Stimulated activated CD8-positive, alpha-beta memory T cell treated with anti-CD3 and anti-CD28 coated beads, Interleukin-4, amount 100 ng/mL, for 1 hour (primary cell): ENCODE measurements at places on chromosomes 13 and 19.

DNA sequence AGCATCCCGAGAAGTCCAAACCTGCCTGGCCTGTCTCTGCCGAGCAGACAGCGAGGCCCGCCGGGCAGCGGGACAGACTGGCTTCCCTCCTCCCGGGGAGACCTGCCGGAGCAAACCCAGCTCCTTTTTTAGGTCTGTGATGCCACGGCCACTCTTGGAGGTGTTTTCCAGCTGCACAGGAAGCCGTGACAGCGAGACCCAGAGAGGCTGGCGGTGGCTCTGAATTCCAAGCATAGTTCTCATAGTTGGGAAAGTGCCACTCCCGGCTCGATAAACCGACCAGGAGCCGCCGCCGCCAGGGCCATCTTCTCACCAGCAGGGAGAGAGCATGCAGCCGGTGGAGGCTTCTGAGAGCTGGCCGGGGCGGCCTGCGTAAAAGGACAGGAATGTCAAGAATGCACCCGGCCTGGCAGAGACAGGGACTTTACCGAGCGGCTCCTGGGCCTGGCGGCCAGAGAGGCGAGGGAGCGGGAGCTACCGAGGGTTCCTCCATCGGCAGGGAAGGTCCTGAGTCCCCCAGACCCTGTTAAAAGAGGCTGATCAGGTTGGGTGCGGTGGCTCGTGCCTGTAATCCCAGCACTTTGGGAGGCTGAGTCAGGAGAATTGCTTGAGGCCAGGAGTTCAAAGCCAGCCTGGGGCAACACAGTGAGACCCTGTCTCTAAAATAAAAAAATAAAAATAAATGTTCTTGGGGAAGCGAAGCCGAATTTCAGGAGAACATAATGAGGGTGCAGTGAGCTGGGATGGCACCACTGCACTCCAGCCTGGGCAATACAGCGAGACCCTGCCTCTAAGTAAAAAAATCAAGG is 64.9 kb downstream of the GADD45B start:
- no peak for DNase-seq

DNA sequence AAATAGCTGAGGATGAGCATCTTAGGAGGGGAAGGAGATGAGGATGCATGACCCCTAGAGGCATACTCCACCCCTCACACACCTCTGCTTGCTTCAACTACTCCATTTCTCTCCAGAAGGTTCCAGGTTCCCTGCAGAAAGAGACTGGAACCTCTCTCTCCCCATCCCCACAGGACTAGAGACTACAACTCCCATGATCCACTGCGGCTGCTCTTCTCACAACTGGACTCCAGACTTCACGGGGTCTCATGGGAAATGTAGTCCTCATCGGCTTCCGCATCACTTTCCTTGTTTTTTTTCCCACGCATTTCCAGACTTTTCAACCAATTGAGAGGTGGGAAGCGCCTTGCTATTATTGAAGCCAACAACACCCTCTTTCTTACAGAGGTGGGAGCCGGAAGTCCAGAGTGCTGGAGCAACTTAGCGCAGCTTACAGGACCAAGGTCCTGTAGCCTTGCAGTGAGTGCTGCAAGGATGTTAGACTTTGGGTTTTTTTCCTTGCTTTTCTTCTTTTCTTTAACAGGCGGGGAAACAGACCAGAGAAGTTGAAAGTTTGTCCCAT is 13.9 kb upstream of the CACNG6 start:
- DNase-seq, result peak; percentile 42

DNA sequence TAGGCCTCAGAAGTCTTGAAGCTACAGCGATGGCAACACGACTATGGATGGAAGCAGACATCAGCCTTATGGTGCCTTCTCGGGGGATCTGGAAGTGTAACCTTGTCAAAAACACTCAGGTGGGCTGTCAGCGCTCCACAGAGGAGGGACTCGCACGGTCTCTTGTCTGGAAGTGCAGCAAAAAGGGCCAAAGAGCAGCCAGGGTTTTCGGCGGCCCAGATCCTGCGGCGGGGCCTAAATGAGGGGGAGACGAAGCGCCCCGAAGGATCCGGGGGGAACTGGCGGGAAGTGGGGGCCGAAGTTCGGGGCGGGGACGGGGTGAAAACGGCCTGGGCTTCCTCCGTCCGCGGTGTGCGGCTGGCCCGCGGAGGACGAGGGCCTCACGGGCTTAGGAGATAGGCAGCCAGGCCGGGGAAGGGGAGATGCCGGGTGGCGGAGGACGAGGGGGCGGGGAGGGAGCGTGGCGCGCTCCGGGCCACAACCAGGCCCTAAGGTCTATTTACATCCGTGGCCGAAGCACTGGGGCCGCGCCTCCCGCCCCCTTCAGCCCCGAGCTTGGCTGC is 637 bp downstream of the RANBP3 start:
- no peak for DNase-seq

DNA sequence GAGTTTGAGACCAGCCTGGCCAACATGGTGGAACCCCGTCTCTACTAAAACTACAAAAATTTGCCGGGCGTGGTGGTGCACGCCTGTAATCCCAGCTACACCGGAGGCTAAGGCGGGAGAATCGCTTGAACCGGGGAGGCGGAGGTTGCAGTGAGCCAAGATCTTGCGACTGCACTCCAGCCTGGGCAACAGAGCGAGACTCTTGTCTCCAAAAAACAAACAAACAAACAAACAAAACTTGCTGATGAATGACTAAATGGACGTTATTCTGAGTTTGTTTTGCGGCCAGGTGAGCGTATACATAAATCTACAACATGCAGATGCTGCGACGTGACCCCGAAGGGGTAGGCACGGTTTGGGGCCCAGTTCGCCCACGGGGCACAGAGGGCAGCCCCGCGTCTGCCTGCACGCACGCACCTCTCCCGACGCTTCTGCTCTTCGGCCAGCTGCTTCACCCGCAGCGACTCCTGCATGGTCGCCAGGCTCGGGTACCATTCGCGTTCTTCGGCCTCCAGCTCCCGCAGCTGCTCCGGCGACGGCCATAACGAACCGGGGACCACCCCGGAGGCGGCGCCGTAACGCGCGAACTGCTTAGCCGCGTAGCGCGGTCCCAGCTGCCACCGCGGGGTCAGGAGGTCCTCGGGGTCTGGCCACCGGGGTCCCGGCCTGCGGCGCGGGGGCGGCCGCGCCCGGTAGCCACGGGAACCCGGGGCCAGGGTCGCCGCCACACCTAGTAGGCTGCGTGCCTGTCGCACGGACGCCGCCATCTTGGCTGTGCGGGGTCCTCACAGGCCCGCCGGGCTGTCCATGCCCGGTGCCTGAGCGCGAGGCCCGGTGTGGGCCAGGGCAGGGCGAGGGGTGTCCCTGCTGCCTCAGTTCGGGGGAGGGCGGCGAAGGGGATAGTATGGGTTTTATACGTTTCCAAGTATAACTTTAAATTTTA is at the start of gene GADD45GIP1:
TSS of gene GADD45GIP1 (minus strand) at position 778 of the 943 bp plus-strand sequence. CDS start at position 767, 11 bp downstream.
- peak; percentile 53 for DNase-seq

DNA sequence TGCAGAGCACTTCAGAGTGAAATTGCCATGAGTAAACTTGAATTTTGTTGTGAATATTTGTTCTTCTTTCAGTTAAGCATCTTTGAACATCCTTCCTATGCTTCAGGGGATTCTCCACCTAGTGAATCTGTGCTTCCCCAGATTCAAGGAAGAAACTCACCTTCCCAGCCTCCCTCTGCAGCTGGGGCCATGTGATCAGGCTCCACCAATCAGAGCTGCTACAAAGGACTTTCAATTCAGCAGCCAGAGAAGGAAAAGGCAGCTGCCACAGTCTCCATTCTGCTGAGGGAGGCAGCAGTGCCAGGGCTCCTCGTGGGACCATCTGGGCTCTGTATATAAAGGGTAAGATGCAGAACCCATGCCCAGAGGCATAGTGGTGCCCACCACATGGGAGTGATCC is 89.7 kb upstream of the SIAH3 start:
- DNase-seq, result no peak

- DNase-seq, result no peak
Measured at GRCh38 chr19:37537391-37537947, 30.7 kb downstream of the ZNF793 start.

GRCh38 chr13:33153421-33154404 is 131.8 kb downstream of the STARD13 start:
- DNase-seq, result no peak

GRCh38 chr19:5235458-5236219 is 105.0 kb downstream of the PTPRS start:
- no peak for DNase-seq

DNA sequence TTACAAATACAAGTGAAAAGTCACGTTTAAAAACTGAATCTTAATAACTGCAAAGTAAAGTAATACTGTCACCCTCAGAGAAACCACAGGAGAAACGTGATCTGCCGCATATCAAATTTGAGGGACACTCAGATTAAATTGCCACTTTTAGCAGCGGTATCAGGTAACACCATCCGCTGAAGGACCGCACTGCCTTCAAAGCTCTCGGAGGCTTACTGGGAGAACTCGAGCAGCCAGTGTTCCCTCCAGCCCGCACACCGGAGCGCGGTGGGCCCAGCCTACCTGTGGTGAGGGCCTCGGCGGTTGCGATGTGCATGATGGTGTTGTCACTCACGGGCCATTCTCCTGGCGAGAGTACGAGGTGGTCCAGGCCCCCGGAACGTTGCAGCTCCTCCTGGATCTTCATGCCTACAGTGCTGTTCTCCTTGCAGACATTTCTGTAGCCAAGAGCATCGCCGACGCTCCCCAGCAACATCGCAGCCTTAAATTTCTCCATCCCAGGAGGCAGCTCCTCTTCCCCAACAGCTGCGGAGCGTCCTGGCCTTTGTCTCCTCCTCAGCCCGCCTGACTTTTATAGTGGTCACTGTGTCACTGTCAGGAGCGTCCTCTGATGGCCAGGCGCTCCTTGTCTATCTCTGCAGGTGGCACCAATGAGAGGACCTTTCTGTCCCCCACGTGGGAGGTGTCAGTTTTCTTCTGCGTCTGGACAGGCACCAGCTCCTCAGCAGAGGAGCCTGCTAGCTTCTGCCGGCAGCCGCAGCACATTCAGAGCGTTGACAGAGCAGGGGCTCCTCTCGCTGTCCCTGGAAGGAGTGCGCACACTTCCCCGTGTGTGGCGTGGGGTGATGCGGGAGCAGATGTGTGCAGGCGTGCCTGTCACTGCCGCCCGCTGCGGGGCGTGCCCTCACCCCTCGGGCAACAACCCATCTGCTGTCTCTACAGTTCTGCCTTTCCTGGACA is at the start of gene ADPRHL1:
TSS of gene ADPRHL1 (minus strand) at position 547 of the 960 bp plus-strand sequence. CDS start at position 496, 51 bp downstream.
- DNase-seq, result no peak

DNA sequence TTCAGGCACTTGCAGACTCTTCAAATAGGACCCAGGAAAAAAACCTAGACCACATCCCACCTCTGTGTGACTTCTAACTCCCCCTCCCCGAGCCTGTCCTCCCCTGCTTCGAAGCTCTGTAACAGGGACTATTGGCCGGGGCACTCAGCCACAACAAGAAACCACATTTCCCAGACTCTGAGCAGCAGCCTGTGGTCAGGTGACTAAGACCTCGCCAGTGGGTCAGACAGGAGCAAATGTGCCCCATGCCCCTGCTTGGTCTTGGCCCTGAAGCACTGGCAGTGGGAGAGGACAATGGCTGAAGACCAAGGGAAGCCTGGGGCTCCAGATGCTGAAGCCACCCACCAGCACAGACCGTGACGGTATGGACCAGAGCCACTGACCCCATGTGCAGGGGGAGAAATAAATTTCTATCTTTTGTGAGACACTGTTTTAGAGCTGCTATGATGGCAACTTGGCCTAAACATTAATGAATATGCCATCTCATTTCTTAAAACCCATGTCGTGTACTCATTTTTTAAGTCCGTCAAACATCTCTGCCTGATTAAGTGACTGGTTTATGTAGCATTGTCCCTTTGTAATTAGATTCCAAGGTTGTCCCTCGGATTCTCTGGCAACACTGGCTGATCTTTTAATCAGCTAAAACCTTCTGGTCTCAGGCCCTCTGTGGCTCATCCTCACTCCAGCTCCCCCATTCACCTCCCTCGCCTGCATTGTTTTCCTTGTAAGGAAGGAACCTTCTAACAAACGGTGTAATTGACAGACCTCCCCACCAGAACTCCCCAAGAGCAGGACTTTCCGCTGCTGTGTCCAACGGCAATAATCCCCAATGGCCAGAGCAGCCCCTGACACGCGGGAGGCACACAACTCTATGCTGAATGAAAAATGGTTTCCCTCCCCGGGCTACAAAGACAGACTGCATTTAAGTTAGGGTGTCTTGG is 98.4 kb downstream of the STK24 start:
- no peak for DNase-seq

DNA sequence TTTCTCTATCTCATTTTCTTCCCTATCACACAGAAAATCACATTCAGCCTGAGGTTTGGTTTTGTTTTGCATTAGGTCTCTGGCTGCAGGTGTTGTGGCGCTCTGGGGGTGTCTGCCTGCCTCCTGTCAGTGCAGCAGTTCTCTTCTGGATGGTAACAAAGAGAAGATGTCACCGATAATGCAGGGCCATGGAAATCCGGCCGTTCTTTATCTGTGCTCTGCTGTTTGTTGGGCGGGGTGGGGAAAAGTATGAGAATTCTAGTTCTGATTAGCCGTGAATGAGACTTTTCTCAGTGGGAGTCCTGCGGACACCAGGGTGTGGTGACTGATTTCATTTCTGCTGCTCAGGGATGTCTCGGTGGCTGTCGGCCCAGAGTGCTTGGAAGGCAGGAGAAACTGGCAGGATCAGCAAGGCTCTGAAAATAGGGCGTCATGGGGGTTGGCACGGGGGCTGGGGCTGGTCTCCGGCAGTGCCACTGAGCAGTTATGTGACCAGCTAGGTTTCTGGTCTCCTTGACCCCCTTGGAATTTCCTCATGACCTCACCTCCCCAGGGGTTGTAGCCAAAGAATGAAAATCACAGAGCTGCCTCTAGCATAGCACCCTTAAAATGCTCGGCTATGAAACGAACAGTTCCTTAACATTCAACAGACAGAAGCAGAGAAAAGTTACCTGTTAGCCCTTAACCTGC is 5.0 kb downstream of the RNF113B start:
- no peak for DNase-seq

DNA sequence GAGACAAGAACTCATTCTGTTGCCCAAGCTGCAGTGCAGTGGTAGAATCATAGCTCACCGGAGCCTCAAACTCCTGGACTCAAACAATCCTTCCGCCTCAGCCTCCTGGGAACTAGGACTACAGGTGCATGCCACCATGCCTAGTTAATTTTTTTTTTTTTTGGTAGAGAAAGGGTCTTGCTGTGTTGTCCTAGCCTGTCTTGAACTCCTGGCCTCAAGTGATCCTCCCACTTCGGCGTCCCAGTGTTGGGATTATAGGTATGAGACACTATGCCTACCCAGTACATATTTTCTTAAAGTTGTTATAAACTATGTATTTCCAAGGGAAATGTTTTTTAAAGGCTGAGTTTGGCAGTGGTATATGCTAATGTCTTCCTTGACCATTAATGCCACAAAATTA is 412.6 kb downstream of the KLF12 start:
- DNase-seq, result no peak
